Forelimb muscle (tissue), 1 donor: ENCODE measurements at places on chromosomes 4 and X. TPM values are rescaled to one million over a fixed set of nuclear protein-coding genes. Genes with fewer than 3 reads are reported as not detected.

- no peak for DNase-seq
Observed at GRCh38 chr4:165945991-165946390, 73.0 kb downstream of the TLL1 start.

- no peak for DNase-seq
Observed at GRCh38 chr4:140091305-140091704, 62.7 kb downstream of the MAML3 start.

The BLTP1 gene
- polyA plus RNA-seq: 43.8 TPM

DNA sequence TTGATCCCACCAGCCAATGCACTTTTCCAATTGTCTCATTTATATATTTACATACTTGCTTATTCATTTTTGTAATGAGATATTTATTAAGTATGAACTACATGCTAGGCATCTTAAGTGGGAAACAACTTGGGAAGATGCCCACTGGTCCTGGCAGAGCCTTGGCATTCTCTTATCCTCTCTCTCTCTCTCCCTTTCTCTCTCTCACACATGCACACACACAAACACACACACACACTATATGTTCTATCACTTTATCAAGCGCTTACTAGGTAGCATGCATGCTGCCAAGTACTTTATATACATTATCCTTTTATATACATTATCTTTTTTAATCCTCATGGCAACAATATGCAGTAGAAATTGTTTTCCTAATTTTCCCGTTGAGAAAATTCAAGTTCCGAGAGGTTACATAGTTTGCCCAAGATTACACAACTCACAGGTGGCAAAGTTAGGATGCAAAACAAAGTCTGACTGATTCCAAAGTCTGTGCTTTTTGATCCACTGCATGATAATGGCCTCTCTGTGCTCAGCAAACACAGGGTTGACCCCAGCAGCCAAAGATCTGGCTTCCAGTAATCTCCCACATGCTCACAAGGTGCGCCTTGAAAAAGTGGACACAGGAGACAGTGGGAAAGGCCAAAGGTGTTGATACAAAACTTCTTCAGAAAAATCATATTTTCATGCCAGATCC lies 173.1 kb upstream of the KLF3 start:
- no peak for DNase-seq

The FTSJ1 gene
- 22.2 TPM for polyA plus RNA-seq

The ARX gene
- 5.7 TPM for polyA plus RNA-seq

DNA sequence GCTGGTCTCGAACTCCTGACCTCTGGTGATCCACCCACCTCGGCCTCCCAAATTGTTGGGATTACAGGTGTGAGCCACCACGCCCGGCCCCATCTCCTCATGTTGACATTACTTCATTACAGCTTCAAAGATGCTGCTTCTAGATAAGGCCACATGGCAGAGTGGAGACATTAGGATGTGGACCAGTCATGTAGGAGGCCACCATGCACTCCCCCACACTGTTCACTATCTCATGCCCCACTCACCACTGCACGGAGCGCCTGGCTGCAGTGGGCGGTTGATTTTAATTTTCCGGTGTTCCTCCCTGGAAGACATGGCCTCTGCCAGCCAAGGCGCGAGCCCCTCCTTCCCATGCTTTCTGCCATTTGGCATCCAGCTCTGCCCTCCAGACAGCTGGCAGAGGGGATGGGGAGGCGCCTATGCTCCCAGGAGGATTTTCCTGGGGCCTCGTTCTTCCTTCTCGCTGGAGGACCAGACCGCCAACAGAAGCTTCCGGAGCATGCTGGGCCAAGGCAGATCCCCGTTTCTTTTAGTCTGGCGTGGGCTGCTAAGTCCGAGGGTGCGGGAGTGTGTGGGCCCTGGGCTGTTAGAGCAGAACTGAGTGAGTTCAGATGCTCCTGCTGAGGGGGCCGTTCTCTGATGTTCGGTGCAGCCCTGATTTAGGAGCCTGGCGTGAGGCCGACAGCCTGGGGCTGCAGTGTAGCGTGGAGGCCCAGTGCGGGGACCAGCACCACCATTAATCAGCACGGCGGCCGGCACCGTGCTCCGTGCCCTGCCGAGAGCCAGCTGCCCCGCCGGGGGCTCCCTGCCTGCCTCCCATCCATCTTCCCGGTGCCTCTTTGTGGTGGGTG lies 93.1 kb downstream of the SORCS2 start:
- no peak for DNase-seq

- no peak for DNase-seq
Observed at GRCh38 chrX:141960578-141960977, 56.9 kb downstream of the MAGEC1 start.

The EMCN gene
- polyA plus RNA-seq: 28.4 TPM

DNA sequence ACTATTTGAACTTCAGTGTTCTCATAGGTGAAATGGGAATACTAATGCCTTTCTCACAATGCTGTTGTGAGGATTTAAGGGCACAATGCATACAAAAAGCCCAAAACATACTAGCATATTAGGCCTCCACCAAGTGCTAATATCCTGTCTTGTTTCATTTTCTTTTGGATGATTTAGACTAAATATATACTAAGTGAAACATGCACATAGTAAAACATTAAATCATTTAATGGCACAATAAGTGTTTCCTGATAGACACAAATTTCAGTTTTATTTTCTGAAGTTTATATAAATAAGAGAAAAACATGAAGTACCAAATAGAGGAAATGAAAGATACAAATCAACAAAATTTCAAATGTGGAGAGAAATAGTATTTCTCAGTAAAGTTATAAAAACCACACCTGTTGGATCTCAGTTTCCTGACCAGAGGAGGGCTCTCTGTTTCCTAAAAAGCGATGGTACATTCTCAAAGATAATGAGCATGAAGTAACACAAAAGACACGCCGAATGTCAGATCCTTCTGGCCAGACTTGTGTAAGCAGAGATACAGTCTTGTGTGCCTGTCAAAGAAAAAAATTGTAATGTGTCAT lies 25.1 kb downstream of the DDX60 start:
- no peak for DNase-seq

The TREX2 gene
- 0.20 TPM for polyA plus RNA-seq

DNA sequence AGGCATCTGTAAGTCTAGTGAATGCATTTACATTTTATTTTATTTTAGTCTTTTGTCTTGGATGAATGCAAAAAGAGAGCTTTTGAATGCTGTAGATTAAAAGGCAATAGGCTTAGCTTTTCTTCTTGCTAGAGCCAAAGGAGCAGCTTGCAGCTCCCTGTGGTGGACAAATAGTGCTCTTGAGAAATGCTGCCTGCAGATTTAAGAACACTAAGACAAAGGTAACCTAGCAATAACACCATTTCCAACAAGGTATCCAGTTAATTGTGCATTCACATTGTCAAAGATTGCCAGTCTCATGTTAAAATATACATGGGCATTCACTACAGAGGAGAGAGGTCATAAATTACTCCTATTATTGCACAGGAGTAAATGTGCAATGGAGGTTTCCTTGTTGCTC lies 859.2 kb upstream of the PRKX start:
- DNase-seq: no peak

- DNase-seq: no peak
Observed at GRCh38 chrX:136496186-136496763, 1.1 kb upstream of the HTATSF1 start.

DNA sequence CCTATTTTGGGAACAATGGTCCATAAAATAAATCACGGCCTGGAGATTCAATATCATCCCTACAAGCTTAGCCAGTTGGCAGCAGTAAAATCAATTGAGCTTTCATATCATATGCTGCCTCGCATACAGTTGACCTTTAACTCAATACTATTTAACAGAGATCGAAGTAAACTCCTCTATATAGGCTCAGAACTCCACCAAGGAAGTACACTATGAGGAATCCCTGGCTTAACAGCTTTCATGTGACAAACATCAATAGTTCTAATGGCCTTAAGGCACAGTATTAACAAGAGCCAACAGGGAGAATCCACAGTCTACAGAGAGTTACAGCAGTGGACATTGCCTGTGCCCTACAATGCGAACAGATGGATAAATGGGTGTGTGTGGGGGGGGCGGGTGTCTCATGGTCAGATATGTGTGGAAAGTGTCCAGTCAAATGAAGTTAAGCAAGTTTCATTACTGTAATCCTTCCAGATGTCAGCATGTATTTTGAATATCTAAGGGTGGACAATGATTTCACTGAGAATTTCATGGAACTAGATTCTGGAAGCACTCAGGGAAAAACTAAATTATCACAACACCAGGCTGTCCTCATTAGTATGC lies 98.2 kb upstream of the FAM9B start:
- DNase-seq: no peak

DNA sequence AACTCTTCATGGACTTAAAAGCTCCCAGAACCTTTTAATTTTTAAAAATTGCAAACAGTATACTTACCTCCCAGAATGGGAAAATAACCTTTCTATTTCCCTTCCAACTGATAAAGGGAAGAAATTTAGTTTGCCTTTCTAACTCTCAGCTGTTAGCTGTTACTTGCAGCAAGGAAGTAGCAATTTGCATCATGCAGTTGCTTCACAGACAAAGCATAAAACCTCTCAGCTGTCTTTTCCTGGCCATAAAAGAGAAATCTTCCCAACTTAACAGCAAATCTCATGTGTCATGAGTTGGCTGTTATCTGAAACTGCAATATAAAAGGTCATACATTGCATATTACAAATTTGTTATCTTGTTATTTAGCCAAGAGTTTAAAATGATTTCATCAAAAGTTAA lies 18.4 kb downstream of the C4orf17 start:
- DNase-seq: no peak

The PFKFB1 gene
- 0.82 TPM for polyA plus RNA-seq

GRCh38 chr4:32672359-32672758 lies 1952.2 kb downstream of the PCDH7 start:
- DNase-seq: no peak

DNA sequence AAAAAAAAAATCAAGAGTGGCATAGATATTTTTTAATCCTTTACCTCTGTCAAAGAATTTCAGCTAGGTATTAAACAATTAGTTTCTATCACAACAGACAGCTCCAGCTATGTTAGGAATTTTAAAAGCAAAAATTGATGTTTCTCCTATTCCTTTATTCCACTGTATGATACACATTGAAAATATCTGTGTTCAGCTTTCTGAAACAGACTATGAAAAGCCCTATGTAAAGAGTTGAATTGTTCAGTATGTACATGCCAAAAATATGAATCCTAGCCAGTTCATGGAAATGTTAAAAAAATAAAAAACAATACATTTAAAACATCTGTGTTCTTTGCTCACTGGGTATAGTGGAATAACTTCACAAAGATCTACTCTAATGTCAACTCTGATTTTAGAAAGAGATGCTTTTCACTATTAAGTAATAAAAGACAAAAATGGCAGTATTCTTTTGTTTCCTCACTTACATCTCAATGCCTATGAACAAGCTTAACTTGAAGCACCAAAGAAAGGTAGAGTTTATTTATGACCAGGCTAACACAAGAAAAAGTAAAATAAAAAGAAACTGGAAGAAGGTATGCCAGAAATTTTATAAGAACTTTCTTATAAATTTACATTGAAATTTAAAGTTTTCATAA lies 32.1 kb downstream of the FBXW7 start:
- DNase-seq: no peak

GRCh38 chrX:24314019-24314635 lies at the start of gene SUPT20HL2:
Gene SUPT20HL2 (minus strand): TSS chrX:24314069. CDS start chrX:24313315, 754 bp downstream.
- no peak for DNase-seq

DNA sequence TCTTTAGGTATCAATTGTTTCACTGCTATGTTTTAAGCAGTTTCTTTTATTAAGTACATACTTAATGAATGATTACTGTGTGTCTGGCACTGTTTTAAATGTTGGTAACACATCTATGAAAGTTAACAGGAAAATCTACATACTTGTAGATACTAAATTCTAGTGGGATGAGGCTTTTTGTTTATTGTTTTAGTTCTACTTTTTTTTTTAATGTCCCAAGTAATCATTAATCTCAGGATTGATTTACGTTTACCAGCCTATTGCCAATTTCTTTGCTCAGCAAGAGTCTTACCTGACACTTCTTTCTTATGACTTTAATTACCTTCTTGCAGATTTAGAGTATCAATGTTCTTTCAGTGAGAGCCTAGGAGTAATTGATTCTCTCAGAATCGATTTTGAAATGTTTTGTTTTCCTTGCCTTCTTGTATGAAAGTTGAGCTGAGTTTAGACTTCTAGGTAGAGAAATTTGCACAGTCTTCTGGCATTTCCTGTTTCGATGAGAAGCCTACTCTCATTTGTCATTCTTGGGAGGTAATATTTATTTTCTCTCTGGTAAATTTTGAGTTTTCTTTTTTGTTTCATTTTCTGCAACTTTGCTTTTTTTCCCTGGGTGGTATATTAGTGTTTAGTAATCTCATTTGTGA lies 235.2 kb upstream of the ANKRD50 start:
- DNase-seq: no peak

The IL9R gene
- polyA plus RNA-seq: not detected

DNA sequence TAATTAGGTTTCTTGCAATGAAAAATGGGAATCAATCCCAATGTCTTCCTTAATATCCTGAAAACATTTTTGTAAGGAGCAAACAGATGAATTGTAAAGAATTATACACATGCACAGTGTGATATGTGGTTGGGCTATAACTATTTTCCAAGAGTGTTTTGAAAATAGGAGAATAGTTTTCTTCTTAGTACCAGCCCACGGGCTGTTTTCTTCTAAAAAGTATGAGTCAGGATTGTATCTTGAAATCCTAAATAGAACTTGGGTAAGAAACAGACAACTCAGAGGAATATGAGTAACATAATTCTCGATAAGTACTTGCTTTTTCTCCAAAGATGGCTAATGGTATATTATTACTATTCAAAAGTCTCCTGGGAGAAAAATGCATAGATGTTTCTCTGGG lies 136.7 kb downstream of the MAGEC2 start:
- no peak for DNase-seq

The HERC5 gene
- 2.6 TPM for polyA plus RNA-seq

DNA sequence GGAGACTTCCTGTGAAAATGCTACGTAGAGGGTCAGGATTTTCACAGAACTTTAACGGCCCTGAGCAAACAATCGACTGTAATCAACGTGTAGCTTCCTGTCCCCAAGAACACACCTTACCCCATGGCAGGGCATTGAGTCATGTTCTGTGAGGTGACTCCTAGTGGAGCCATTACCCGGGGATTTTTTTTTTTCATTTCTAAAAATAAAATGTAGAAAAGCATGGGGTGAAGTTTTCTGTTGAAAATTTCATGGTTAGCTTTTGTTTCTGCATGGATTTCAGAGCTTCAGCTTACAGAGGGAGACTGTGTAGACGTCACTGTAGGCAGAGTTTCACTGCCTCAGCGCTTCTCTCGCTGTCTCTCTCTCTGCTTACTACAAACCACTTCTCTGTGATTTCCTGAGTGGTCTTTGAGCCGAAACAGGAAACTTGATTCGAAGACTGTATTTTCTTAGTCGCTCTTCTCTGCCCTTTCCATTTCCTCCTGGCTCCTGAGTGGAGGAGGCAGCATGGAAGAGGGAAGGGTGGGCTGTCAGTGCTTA lies 111.7 kb downstream of the NFKB1 start:
- peak; percentile 6 for DNase-seq

The TLR1 gene
- polyA plus RNA-seq: 1.9 TPM

DNA sequence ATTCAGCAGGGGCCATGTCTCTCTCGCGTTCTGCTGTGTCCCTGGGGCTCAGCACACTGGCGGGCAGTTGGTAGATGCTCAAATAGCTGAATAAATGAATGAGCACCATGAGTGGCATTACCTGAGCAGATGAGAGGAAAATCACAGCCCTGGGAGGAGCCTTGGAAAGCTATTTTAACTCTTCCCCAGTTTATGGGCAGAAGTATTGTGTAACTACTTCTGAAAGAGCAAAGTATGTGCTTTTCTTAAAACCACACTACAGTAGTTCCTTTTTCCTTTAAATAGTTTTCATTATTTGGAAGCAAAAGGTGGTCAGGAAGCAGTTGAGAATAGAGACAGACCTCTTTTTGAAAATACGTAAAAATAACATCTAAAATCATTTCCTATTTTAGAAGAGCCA lies 3.0 kb upstream of the PLAC1 start:
- no peak for DNase-seq
